ENCODE measurements at places on chromosomes 1 and 21.

DNA sequence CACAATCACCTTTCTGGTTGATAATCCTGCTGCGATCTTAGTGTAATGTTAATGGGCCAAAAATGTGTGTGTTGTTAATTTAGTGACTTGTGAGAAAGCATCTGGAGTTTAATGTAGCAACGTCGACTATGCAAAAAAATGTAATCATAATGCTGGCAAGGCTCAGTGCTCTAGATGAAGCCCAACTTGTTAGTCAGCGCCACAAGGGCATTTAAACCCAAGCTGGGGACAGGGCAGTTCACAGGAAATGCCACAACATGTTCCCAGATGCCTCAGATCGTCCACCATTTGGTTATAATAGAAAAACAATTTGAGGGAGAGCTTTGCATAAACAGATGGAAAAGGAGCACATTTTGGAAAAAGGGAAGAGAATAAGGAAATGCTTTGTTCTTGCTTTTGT lies 585.4 kb upstream of the PLXNA2 start:
- DNase-seq: no peak

- DNase-seq: peak; percentile 74
These were observed 36.4 kb downstream of the ZNF697 start for GRCh38 chr1:119611701-119612113.

DNA sequence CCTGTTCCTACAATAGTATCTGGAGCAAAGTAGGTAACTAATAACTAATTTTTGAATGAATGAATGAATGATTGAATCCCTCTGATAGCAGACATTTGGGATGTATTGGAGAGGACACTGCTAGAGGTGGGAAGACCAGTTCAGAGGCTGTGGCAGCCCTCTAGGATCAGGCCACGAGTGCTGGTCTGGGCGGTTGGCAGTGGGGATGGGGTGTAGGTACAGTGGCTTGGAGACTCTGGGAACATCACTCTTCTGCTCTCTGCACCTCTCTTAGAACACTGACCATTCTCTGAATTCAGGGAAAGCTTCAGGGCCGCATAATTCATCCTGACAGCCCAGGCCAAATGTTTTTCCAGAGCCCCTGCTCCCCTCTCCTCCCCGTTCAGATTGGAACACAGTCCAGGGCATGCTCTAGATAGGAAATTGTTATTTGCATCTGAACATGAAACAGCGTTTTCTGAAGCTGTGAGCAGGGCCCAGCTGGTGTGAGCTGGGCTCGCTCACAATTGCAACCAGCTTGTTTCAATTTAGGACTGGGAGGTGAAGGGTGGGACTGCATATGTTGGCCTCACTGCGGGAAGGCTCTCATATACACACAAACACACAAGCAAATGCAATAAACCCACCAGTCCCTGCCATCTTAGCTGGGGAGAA lies 253.1 kb upstream of the USP24 start:
- DNase-seq: no peak

- DNase-seq: no peak
These were observed 25.5 kb upstream of the IFNAR1 start for GRCh38 chr21:33299181-33299752.

DNA sequence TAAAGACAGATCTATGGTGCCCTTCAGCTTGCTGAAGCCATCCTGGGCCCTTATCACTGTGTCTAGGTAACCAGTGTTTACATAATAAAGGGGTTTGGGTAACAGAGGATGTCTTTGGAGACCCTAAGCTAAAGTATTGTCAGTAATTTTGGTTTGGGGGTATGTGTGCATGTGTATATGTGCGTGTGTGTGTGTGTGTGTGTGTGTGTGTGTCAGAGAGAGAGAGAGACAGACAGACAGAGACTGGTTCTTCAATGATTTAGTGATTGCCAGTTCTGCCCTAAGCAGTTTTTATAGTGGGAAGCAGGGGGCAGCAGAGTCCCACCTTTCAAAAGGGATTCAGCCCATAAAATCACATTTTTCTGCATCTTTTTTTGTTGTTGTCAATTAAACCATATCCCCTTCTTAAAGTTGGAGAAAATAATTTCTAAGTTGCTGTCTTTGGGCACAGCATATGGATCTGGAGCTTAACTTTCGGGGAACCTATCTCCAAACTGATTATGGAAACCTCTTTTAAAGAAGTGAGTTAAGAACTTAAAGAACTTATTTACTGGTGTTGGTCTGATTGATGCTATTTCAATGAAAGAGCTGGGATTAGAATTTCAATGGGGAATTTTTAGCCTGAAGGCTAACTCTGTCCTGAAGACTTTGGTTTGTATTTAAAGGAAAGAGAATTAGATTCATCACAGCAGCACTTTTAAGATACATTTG lies 51.1 kb downstream of the ZNF326 start:
- DNase-seq: no peak

DNA sequence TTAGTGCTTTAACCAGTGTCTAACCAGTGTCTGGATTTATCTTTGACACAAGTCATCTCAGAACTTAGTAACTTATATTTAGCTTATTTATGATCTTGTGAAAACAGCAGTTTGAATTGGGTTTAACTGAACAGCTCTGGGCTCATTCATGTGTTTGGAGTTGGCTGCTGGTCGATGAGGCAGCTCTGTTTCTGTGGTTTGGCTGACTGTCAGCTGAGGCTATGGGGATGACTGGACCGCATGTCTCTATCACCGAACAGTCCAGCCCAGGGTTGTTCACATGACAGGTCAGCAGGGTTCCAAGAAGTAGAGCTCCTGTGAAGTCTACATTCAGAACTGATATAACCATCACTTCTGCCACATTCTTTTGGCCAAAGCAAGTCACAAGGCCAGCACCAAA lies 29.1 kb upstream of the C21orf91 start:
- no peak for DNase-seq

DNA sequence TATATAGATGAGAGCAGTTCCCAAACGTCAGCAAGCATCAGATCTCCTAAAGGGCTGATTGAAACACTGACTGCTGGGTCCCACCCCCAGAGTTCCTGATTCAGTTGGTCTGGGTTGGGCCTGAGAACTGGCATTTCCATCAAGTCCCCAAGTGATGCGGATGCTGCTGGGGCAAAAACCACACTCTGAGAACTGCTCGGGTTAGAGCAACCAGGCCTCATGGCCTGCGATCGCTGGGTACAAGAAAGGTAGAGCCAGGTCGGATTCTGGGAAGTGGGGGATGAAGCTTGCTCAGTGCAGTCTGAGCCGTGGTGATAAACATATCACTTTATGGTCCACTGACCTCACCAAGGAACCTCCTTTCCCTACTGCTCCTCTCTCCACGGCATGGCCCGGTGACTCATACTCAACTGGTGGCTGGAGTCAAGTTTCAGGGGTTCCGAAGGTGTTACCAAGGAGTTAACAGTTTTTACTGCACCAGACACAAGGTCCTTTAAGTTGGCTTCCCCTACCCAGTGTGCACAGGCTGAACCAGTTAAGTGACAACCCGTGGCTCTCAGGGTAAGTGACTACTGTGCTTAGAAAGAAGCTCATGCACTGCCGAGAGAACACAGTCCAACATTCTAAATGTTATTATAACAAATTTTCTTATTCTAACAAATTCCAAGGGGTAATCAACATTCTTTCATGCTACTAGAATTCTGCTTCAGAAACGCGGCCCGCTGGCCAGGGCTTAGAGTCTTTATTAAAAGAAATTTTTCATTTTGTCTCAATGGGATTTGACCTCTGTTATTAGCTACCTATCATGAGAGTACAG lies 153.5 kb downstream of the TGFBR3 start:
- DNase-seq: no peak

GRCh38 chr21:15127437-15127836 lies 62.6 kb upstream of the NRIP1 start:
- DNase-seq: no peak

- DNase-seq: no peak
These were observed 33.9 kb upstream of the CAMK1G start for GRCh38 chr1:209549443-209550205.

DNA sequence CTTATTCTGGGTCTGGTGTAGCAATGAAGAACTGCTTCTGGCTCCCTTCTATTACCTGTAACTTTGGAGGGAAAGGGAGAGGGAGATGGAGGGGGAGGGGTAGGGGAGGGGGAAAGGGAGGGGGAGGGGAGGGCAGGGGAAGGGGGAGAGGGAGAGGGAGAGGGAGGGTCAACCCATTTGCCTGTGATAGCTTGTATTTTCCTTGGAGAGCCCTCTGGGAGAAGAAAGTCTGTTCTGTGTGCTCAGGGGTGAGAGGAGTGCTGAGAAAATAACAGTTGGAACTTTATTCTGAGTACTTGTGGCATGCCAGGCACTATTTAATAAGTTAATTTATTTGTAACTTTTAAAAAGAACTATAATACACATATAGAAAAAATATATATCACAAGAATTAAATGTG lies 70.7 kb upstream of the TSPAN2 start:
- no peak for DNase-seq

GRCh38 chr1:50703240-50703639 lies 256.8 kb downstream of the FAF1 start:
- DNase-seq: no peak

GRCh38 chr1:38083541-38083940 lies 36.9 kb upstream of the POU3F1 start:
- DNase-seq: no peak

DNA sequence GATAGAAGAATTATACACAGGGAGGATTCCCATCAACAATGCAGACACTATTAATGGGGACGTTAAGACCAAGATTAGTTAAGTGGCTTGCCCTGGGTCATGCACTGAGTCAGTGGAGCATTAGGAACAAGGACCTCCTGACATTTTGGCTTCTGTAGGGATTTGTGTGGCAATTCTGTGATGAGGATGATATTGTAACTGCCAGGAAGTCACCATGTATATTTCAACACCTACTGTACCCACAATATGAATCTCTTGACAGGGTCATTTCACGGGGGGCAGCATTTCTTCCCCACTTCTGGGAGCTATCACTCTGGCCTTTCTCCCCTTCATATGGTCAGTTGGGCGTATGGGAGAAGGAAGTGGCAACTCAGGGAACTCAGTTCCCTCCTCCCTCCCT lies 134.9 kb downstream of the RUNX1 start:
- no peak for DNase-seq

DNA sequence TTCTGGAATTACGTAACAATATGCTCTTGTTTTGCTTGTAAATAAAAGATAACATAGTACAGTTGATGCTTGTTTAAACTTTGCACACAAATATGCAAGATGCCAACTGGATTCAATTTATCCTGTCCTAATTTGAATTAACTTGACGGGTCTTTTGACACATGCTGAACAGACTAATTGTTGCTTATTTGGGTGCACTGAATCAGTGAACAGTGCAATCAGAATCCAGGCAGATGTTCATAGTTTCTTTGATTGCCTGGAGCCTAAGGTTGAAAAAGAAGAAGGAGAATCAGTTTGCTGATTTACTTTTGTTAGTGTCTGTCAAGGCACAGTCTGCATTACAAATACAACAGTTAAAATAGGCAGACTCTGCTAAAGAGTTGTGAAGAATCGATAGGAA lies 307.9 kb downstream of the COL11A1 start:
- DNase-seq: no peak

GRCh38 chr1:9164919-9165318 lies 36.0 kb upstream of the GPR157 start:
- no peak for DNase-seq

Data from iPS DF 6.9 (cell line).